ENCODE measurements at places on chromosomes 12 and 14. TPM values are rescaled to one million over a fixed set of nuclear protein-coding genes. Genes with fewer than 3 reads are reported as not detected.

DNA sequence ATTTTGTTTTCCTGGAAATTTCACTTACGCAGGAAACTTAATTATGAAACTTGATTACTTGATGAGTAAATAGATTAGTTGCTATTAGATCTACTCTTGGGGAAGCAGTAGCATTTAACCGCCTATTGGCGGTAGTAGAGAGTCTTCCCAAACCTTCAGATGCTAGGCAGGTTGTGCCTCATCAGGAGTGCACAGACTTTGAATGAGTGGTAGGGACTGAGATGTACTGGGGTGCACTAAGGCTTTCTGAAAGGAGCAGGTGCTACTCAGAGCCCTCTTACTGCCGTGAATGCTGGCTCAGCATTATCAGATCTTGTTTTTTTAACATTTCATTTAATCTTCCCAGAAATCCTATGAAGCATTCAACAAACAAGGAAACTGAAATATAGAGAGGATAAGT is 7.7 kb downstream of the GATC start:
- H3K27ac ChIP-seq, result no peak overlapping the region
- no peaks in the 10 kb centered on the region for H3K27me3 ChIP-seq
- no peaks in the 10 kb centered on the region for H3K4me1 ChIP-seq

DNA sequence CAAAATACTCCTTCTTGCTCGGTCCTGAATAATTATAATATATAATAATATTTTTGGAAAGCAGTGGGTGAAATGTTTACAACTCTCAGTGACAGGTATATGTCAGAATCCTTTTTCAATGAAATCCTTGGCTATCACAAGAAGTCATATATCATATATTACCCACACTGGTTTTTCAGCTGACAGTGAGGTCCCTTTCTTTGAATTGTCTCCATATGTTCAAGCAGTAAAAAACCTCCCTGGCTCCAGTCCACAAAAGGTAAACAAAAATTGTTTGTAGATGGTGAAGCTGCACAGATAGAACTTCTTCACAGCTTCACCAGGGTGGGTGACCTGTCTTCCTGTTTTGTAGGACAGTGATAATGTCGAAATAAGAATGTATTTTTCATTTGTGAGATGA is 44.0 kb downstream of the A2ML1 start:
- H3K27ac ChIP-seq, result no peak overlapping the region
- DNase-seq, result no peak
- H3K4me1 ChIP-seq, result no peaks in the 10 kb centered on the region
- H3K36me3 ChIP-seq, result no peaks in the 10 kb centered on the region
- no peak overlapping the region for H3K4me3 ChIP-seq
- H3K27me3 ChIP-seq, result no peaks in the 10 kb centered on the region

GRCh38 chr12:52076811-52077210 is 2.7 kb upstream of the SMIM41 start:
- peaks cover 4% of the 10 kb centered on the region for H3K4me1 ChIP-seq
- no peaks in the 10 kb centered on the region for H3K27me3 ChIP-seq
- no peak overlapping the region for H3K4me3 ChIP-seq
- no peak for DNase-seq
- no peak overlapping the region for H3K27ac ChIP-seq

DNA sequence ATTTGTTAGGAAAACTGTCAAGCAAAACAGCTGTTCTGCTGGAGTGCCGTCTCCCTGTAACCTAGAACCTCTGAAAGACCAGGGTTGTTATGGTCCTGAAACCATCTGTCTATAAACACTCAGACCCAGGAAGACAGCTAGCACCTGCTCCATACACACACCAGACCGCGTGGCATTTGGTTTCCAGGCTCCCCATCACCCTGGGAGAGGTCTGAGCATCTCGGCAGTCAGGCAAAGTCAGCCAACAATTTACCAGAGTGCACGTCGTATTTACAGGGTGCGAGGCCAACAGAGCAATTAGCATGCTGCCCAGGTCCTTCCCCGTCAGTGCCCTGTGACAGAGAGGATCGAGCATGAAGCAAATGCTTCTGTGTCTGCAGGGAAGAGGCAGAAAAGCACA is 272.5 kb downstream of the SLC15A4 start:
- H3K4me3 ChIP-seq, result no peak overlapping the region
- H3K27me3 ChIP-seq, result no peaks in the 10 kb centered on the region
- no peaks in the 10 kb centered on the region for H3K36me3 ChIP-seq
- H3K27ac ChIP-seq, result no peak overlapping the region
- DNase-seq, result no peak

GRCh38 chr14:92945959-92946846 is 23.3 kb downstream of the CHGA start:
- no peak overlapping the region for H3K27ac ChIP-seq
- peak; percentile 70 for DNase-seq
- no peaks in the 10 kb centered on the region for H3K27me3 ChIP-seq
- H3K4me1 ChIP-seq, result peaks cover 5% of the 10 kb centered on the region

- H3K27me3 ChIP-seq, result no peaks in the 10 kb centered on the region
- H3K4me3 ChIP-seq, result no peak overlapping the region
- H3K27ac ChIP-seq, result no peak overlapping the region
- no peak for DNase-seq
- peaks cover 9% of the 10 kb centered on the region for H3K36me3 ChIP-seq
Measured at GRCh38 chr14:52711666-52712065, 4.7 kb downstream of the PSMC6 start.

GRCh38 chr14:86532219-86532618 is 1002.3 kb downstream of the FLRT2 start:
- no peak overlapping the region for H3K27ac ChIP-seq
- DNase-seq, result no peak
- H3K36me3 ChIP-seq, result no peaks in the 10 kb centered on the region
- no peaks in the 10 kb centered on the region for H3K4me1 ChIP-seq
- no peaks in the 10 kb centered on the region for H3K27me3 ChIP-seq

DNA sequence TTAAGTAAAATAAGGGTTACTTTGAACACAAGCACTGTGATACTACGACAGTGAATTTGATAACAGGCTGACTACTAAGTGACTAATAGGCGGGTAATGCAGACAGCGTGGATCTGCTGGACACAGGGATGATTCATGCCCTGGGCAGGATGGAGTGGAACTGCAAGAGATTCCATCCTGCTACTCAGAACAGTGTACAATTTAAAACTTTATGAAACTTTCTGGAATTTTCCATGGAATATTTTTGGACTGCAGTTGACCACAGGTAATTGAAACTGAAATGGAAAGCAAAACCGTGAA is 46.0 kb downstream of the YEATS4 start:
- H3K27me3 ChIP-seq, result no peaks in the 10 kb centered on the region
- H3K36me3 ChIP-seq, result no peaks in the 10 kb centered on the region
- DNase-seq, result peak; percentile 92
- peak overlapping the region; percentile 97 for H3K27ac ChIP-seq
- peaks cover 19% of the 10 kb centered on the region for H3K4me1 ChIP-seq
- H3K4me3 ChIP-seq, result no peak overlapping the region

DNA sequence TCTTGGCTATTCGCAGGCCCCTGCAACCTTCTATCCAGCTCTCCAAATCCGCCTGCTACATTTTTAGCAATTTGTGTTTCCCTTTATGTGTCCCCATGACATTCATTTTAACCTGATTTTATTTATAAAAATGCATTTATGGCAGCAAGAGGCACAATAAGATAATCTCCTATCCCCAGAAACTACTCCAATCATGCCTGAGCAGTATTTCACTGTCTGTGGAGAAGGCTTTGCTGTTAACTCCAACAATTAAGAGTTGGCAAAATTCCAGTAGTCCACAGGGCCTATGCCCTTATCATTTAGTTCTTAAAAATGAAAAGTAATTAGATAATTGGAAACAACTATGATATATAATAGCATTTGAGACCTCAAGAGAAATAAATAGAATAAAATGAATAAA is 462.4 kb downstream of the TRHDE start:
- DNase-seq, result no peak
- no peaks in the 10 kb centered on the region for H3K4me1 ChIP-seq
- H3K36me3 ChIP-seq, result no peaks in the 10 kb centered on the region
- H3K27me3 ChIP-seq, result no peaks in the 10 kb centered on the region
- H3K4me3 ChIP-seq, result no peak overlapping the region
- no peak overlapping the region for H3K27ac ChIP-seq

DNA sequence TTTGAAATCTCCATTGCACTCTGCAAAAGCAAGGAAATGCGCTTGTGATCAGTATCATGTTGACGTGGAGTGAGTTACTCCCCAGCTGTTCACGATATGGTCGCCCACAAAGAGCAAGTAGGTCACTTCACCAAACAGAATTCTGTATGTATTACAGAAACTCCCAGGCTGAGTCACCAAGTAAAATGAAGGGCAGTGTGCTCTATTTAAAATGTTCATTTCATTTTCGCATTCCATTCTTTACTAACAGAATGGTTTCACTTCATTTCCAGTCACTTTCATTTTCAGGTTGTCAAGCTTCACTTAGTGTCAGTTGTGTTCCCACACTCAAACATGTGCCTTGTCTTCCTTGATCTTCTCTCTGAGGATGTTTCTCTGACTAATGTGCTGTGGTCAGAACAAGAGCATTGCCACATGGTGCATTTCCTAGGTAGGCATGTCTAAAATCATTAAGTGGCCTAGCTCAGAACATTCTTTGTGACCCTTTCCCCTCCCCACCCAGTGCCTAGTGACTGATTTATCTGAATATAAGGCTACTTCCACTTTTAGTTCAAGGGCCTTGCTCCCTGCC is 391.2 kb downstream of the RAD51B start:
- H3K27me3 ChIP-seq, result no peaks in the 10 kb centered on the region
- peak; percentile 84 for DNase-seq
- H3K4me3 ChIP-seq, result peak overlapping the region; percentile 4

DNA sequence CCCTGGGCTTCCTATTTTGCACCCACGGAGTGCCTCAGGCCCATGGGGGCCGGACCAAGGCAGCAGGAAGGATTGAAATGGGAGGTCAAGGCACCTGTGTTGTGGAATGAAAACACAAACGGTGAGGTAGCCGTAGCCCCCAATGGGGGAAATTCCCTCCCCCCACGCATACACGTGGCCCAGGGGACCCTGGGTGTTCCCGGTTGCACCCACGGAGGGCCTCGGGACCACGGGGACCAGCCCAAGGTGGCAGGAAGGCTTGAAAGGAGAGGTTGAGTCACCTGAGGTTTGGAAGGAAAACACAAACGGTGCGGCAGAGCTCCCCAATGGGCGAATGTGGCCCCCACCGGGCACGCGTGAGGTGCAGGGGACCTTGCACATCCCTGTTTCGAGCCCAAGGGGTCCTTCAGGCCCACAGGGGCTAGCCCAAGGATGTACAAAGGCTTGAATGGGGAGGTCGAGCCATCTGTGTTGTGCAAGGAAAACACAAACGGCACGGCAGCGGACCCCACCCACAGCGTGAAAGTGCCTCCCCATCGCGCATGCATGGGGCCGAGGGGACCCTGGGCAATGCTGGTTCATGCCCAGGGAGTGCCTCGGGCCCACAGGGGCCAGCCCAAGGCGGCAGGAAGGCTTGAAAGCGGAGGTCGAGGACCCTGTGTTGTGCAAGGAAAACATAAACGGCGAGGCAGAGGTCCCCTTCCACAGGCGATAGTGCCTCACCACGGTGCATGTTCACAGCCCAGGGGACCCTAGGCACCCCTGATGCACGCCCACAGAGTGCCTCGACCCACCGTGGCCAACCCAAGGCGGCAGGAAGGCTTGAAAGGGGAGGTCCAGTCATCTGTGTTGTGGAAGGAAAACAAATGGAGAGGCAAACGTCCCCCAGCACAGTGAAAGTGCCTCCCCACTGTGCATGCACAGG is 376.7 kb downstream of the ALG10 start:
- no peaks in the 10 kb centered on the region for H3K27me3 ChIP-seq
- no peak overlapping the region for H3K4me3 ChIP-seq
- H3K36me3 ChIP-seq, result no peaks in the 10 kb centered on the region
- H3K27ac ChIP-seq, result no peak overlapping the region
- no peaks in the 10 kb centered on the region for H3K4me1 ChIP-seq

GRCh38 chr12:130838284-130838950 is 633 bp downstream of the STX2 start:
- no peaks in the 10 kb centered on the region for H3K27me3 ChIP-seq
- no peaks in the 10 kb centered on the region for H3K36me3 ChIP-seq
- peaks cover 5% of the 10 kb centered on the region for H3K4me1 ChIP-seq
- DNase-seq, result peak; percentile 26
- no peak overlapping the region for H3K27ac ChIP-seq
- H3K4me3 ChIP-seq, result peak overlapping the region; percentile 87

GRCh38 chr14:90409209-90409730 is 12.4 kb downstream of the CALM1 start:
- peaks cover 37% of the 10 kb centered on the region for H3K4me1 ChIP-seq
- no peak overlapping the region for H3K4me3 ChIP-seq
- peaks cover 18% of the 10 kb centered on the region for H3K36me3 ChIP-seq
- peak overlapping the region; percentile 92 for H3K27ac ChIP-seq
- no peaks in the 10 kb centered on the region for H3K27me3 ChIP-seq

DNA sequence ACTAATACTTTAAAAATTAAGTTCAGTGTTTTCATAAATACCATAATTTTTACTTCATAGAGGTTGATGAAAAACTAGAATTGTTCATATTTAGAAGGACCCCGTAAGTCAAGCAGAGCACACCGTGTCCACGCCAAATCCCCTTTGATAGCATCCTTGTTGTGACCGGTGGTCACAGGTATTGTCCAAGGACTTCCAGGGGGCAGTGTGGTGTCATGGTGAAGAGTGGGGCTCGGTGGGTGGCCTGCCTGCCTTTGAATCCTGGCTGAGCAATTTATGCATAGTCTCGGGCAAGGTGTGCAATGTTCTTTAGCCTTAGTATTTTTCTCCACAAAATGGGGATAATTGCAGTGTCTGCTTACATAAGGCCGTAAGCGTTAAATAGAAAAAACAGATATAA is 169.9 kb downstream of the KTN1 start:
- H3K36me3 ChIP-seq, result no peaks in the 10 kb centered on the region
- no peak overlapping the region for H3K27ac ChIP-seq
- no peak overlapping the region for H3K4me3 ChIP-seq
- H3K27me3 ChIP-seq, result no peaks in the 10 kb centered on the region
- H3K4me1 ChIP-seq, result peaks cover 10% of the 10 kb centered on the region
- DNase-seq, result peak; percentile 16

GRCh38 chr12:109731806-109732205 is 18.2 kb downstream of the FAM222A start:
- H3K4me3 ChIP-seq, result no peak overlapping the region
- H3K27me3 ChIP-seq, result no peaks in the 10 kb centered on the region
- no peak overlapping the region for H3K27ac ChIP-seq
- no peaks in the 10 kb centered on the region for H3K36me3 ChIP-seq

- no peaks in the 10 kb centered on the region for H3K27me3 ChIP-seq
- no peak for DNase-seq
- no peak overlapping the region for H3K27ac ChIP-seq
- no peaks in the 10 kb centered on the region for H3K36me3 ChIP-seq
- H3K4me3 ChIP-seq, result no peak overlapping the region
- H3K4me1 ChIP-seq, result no peaks in the 10 kb centered on the region
Measured at GRCh38 chr12:3341594-3341993, 149.4 kb upstream of the PRMT8 start.

STON2 gene
- not detected for polyA plus RNA-seq

SLC17A8 gene
- not detected for polyA plus RNA-seq

CMA1 gene
- polyA plus RNA-seq, result not detected

LIN52 gene
- 4.8 TPM for polyA plus RNA-seq

SAMD15 gene
- 0.51 TPM for polyA plus RNA-seq

DLGAP5 gene
- 5.4 TPM for polyA plus RNA-seq

MUCL1 gene
- polyA plus RNA-seq, result not detected

ESRRB gene
- polyA plus RNA-seq, result not detected

TSHR gene
- polyA plus RNA-seq, result not detected

KIF5A gene
- polyA plus RNA-seq, result 0.05 TPM

Measured in endothelial cell of umbilical vein (primary cell).